ENCODE measurements at places on chromosomes 1 and 21. TPM values are rescaled to one million over a fixed set of nuclear protein-coding genes. Genes with fewer than 3 reads are reported as not detected.

Gene IL6R
- total RNA-seq, result 7.8 TPM

Gene HUNK
- total RNA-seq, result 11.3 TPM

Gene FCGR1A
- total RNA-seq, result not detected

Gene SYT14
- 5.7 TPM for total RNA-seq

Gene OR2T2
- total RNA-seq, result not detected

Gene WDR64
- not detected for total RNA-seq

Gene TMEM125
- 51.7 TPM for total RNA-seq

Gene KCNA2
- total RNA-seq, result 0.40 TPM

- no peak for DNase-seq
Measured at GRCh38 chr1:224542783-224543440, 73.2 kb upstream of the CNIH3 start.

GRCh38 chr1:41418857-41419583 is 57.8 kb downstream of the FOXO6 start:
- DNase-seq, result no peak

DNA sequence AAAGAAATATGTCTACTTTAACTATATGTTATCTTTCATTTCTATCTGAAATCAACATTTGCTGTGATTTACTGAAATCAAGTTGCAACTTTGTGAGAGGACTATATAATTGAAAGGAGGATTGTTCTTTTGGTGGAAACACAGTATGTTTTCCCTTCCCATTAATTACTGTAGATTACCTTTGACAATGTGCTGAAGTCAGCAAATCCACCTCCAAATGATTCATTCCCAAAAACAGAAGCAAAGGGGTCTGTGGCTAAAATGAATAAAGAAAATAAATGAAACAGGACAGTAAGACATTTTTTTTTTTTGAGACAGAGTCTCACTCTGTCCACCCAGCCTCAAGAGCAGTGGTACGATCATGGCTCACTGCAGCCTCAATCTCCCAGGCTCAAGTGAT is 35.4 kb upstream of the TTC39A start:
- no peak for DNase-seq

GRCh38 chr21:46455575-46456385 is 2.9 kb upstream of the DIP2A start:
- DNase-seq, result no peak

- no peak for DNase-seq
Measured at GRCh38 chr1:228825041-228825440, 89.8 kb downstream of the RHOU start.

DNA sequence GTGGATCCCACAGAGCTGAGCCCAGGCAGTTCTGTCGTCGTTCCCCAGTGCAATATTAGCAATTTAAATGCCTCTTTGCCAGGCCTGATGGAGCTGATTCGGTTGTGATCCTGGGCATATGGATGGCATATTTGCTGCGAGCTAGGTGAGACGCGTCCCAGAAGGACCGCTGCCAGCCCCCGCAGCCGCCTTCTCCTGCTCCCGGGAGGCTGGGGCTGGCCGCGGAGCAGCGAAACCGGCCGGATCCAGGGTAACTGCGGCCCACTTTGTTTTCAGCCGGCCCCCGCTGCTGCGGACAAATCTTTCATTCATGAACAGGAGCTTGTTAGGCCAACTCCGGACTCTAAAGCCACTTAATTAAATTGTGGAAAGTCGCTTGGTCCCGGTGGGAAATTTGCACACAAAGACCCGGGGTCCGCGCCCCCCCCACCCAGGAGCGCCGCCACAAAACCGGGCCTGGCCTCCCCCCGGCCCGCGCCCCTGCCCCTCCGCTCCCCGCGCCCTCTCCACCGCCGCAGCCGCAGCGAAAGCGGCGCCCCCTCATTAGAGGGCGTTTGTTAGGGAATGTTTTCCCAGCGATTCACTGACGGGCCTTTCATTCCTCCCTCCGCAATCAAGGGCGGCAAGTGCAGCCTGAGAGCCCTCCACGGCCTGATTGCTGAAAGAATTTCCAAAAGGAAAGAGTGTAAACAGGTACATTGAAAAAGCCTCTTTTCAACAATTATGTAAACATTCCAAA is 383.3 kb downstream of the RRAGC start:
- no peak for DNase-seq

DNA sequence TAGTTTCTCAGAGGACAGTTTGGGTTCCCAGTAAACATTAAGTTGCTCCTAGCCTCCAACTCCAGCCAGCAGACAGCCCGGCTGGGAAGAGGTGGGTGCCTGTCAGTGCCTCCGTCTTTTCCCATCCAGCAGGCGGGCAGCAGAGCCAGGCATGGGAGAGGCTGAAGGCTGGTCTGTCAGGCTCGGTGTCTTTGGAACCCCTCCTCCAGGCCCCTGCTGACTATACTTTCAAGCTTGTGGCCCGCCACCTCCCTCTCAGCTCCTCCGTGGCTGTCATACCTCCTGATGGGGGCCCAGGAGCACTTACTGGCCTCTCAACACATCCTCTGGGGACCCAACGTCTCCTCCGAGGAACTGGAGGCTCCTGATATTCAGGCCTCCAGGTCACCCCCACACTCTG is 140.9 kb downstream of the ACTL8 start:
- DNase-seq, result no peak

DNA sequence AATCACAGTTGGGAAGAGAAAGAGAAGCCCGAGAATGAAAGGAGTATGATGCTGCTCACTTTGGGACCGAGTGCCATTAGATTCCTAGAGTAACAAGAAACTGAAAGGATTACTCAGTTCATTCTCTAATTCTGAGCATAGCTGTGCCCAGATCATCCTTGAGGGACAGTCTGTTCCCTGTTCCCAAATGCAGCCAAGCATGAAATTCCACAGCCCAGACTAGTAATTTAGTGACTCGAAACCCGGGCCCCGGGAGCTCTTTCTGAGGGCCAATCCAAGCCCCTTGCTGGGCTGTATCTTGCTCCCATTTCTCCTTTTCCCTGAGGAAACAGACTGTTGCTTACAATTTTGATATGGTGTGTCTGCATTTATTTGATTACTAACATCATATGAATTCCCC is 30.0 kb upstream of the ETS2 start:
- no peak for DNase-seq

DNA sequence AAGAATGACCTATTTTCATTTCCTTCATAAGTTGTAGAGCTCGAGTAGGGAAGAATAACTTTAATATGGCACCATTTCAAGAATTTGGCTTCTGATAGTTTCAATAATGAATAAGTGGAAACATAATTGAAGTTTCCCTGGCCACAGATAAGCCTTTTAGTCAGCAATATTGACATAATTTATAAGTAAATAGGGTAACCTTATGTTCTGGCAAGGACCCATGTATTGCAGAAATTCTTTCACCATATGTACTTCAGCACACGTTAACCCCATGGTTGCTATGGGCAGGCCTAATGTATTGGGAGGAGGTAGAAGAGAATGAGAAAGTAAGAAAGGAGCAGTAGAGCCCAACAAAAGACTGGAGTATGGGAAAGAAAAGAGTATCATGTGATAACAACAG is 25.4 kb downstream of the MDM4 start:
- DNase-seq, result no peak

GRCh38 chr1:26035959-26036755 is 9.8 kb downstream of the SLC30A2 start:
- peak; percentile 89 for DNase-seq

- no peak for DNase-seq
Measured at GRCh38 chr1:106564192-106564591, 492.3 kb upstream of the PRMT6 start.

DNA sequence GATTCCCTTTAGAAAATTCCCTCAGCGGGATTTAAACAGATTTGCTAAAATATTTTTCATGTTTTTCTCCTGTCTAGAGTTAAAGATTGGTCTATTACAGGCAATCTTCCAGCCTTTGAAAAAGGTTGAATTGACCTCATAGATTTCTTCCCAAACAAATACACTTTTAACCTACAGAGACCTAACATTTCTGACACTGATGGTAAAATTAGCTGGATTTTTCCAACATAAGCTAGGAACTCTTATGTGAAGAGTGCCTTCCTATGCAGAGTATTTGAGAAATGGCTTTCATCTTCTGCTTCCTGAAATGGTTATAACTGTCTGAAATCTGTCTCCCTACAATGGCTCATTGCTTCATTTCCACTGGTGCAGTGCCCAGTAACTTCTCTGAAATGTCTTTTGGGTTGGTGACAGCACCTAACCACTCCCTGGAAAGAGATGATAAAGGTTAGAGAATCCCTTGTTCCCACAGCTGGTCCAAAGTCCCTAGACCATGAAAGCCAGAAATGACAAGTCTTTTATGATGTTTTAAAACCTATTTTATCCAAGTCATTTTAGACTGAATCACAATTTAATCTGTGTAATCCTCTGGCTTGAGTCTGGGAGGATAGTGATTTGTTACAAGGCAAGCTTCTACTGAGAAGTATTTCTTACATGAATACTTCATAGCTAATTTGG is 269.4 kb downstream of the BACH1 start:
- no peak for DNase-seq

DNA sequence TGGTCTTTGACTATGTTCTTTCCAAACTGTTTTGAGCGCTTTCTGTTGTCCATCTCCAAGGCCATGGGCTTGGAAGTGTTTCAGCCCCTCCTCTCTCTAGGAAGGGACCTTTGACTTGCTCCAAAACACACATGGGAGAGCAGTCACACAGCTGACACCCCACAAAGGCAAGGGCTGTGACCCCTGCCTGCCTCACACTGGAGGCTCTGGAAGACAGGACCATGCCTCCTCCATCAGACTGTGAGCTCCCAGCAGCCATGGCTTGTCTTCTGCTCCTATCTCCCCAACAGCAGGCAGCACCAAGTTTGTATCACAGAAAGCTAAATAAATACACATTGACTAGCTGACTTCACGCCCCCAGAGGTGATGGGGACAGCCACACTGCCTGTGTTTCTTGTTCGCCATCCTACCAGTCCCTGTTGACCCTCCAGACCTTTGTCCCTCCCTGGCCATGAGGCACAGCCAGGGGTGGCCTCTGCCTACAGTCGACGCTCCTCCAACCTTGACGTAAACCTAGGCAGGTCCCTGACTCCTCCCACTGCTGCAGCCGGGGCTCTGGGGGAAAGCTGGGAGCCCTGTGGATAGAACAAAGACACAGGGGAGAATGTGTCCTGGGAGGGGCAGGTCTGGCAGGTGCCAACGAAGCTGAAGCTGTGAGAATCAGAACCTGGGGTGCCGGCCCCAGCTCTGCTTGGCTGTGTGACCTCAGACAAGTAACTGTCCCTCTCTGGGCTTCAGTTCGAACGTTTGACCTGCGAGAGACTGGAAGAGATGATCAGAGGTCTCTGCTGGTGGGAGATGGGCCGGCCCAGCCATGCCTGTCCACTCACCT is 4.8 kb downstream of the PLA2G2F start:
- DNase-seq, result no peak

- no peak for DNase-seq
Measured at GRCh38 chr21:33865176-33865575, 50.4 kb downstream of the ATP5PO start.

GRCh38 chr1:1200876-1201810 is 5.2 kb downstream of the TNFRSF18 start:
- DNase-seq, result no peak

GRCh38 chr1:16913181-16913832 is 8.4 kb upstream of the CROCC start:
- DNase-seq, result no peak

DNA sequence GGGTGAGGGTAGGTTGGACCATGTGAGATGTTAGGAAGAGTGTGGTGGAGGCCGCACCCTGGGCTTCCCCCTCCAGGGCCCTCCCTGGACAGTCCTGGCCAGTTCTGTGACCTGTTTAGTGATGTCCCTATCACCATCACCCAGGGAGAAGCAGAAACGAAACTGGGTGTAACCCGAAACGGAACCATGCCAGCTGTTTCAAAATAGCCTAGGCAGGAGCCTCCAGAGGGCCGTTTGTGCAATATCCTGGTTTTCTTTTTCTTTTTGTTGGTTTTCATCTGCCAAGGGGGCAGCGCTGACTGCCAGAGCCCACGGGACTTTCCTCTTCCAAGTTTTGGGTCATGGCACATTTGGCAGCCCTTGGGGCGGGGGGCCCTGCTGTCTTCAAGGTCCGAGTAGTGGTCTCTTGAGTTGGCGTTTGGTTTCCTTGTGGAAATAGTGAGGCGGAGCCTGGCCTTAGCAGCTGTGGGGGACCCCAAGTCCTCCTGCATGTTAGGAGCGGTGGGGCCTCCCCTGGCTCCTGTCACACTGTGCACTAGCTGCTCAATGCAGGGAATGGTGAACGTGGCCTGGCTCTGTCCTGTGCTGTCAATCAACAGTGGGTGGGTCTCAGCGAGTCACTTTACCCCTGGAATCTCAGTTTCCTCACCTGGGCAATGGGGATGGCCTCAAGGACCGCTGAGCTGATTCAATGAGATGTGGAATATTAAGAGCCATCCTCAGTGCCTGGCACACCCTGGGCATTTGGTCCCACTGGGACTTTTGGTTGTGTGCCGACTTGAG is 90.7 kb downstream of the ARHGEF10L start:
- DNase-seq, result no peak

GRCh38 chr1:155125946-155126555 is 1.6 kb upstream of the EFNA1 start:
- DNase-seq, result no peak

DNA sequence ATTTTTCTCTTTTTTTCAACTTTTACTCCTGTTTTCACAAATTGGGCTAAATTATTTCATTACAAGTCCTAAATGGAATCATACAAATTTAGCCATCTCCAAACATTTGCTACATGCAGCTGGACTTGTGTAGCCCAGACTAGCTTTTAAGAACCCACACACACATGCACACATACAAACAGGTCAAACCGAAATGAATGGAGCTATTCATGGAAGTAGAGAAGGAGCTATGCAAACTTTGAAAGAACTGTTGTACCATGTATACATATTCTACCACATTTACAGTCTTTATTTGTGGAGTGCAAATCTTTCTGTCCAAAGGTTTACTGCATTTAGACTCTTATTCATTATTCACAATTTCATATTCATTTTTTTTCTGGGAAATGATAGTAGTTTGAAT is 189.1 kb upstream of the RNPC3 start:
- no peak for DNase-seq

DNA sequence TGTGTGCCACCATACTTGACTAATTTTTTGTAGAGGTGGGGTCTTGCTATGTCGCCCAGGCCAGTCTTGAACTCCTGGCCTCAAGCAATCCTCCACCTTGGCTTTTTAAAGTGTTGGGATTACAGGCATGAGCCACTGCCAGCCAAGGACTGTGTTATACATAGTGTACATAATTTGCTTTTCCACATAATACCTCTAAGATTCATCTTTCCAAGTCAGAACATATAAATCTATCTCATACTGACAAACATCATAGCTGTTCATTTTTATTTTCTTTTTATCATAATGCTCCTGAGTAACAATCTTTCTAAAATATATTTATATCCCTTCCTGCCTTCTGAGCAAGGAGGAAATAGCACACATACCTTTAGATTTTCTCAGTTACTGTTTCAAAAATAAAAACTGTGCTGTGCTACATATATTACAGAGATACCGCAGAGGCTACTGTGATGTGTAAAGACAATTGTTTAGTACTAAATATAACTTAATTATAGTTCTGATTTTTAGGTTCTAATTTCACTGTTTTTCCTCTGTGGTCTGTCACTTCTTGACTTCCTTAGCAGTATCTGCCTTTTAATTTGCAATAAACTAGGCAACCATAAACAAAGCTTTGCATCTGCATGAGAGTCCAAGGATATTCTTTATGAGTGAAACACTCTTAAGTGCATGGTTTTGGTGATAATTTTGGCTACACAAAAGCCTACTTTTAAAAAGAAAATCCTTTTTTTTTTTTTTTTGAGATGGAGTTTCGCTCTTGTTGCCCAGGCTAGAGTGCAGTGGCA is 59.3 kb downstream of the EYA3 start:
- DNase-seq, result no peak

- no peak for DNase-seq
Measured at GRCh38 chr21:17903029-17903806, 84.1 kb upstream of the C21orf91 start.
